ENCODE measurements at places on chromosomes 2 and 18.

DNA sequence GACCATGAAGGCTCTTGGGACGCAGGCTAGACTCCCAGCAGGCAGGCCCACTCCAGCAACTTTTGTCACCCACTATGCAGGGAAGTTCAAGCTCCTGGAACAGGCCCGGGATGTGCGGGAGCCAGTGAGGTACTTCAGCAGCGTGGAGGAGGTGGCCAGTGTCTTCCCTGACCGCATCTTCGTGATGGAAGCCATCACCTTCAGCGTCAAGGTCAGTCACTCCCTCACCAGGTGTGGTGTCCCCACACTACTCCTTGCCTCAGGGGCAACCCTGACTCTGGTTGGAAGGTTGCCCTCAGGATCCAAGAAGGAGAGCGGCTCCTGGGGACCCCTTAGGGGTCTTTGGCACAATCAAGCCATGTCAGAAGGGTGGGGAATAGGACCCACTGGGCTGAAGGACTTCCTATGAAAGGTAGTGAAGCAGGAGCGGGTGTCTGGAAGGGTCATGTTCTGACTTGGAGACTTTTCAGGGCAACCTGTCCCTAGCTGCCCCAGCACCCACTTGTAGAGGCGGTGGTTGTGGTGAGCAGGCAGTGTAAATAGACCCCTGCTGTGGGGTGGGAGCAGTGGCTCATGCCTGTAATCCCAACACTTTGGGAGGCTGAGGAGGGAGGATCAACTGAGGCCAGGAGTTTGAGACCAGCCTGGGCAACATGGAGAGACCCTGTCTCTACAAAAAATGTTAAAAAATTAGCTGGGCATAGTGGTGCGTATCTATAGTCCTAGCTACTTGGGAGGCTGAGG is 10.2 kb downstream of the GAREM2 start:
- no peak for DNase-seq

DNA sequence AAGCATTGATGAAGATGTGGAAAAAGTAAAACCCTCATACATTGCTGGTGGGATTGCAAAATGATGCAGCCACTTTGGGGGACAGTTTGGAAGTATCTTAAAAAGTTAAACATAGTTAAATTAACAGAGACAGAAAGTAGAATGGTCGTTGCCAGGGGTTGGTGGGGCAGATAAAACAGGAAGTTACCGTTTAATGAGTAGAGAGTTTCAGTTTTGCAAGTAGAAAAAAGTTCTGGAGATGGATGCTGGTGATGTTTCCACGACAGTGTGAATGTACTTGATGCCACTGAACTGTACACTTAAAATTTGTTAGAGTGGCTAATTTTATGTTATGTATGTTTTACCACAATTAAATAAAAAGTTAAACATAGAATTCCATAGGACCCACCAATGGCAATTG is 44.5 kb upstream of the EGR4 start:
- DNase-seq, result no peak

- DNase-seq, result no peak
Measured at GRCh38 chr2:6352906-6353515, 512.7 kb downstream of the CMPK2 start.

DNA sequence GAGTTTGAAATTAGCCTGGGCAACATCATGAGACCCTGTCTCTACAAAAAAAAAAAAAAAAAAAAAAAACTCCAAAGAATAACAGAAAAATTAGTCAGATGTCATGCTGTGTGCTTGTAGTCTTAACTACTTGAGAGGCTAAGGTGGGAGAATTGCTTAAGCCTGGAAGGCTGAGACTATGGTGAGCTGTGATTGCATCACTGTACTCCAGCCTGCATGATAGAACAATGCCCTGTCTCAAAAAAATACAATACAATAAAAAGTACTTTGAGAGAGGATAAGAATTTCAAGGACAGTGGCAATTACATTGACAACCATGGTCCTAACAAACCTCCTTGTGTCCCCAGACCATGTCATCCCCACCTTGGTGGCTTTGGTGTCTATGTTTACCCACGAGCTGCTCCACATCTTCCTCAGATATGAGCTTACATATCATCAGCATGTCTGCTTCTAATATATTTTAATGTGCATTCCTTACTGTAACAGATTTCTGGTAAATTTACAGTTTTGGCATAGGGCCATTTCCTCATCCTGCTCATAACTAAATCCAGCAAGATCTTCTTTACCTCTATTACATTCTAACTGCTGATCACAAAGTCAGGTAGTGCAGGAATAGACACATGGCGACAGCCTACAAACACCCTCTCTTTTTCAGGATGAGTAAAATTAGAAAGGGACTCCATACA is 437.7 kb upstream of the HNRNPA3 start:
- DNase-seq, result no peak

DNA sequence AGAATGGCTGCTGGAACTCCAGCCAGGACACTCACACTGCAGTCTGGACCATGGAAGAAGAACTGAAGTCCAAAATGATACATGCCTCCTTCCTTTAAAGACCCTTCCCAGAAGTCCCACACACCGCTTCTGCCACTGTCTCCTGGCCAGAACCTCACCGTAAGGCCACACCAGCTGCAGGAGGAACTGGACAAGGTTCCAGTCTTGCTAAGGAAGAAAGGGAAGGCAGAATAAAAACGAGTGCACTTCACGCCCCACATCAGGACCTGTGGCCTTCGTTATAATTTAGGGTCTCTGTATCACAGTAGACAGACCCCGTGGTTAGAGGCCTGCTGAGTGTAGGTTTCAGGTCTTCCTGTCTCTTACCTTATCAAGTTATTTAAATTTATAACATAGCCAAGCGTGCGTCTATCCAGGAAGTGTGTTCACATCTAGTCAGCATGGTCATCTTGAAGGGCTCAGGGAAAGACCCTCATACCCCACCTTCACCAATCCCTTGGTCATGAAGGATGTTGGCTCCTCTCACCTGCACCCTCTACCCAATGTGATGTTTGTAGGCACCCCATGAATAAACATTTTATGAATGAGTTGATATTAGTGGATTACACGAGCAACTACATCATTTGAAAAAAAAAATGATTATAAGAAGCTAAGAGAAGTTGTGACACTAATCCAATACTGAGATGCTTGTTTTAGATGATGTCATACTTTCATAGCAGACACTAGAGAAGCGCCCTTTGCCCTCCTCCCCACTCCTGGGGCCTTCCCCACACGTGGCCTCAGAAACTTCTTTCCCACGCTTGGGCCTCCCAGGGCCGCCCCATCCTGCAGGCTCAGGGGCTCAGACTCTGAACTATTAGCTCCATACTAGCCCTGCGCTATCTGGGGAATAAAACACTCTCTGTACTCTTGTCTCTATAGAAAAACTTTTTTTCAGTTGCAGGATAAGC is 157.6 kb downstream of the FAM210A start:
- peak; percentile 66 for DNase-seq

GRCh38 chr18:26207937-26208336 is 18.3 kb upstream of the TAF4B start:
- no peak for DNase-seq

DNA sequence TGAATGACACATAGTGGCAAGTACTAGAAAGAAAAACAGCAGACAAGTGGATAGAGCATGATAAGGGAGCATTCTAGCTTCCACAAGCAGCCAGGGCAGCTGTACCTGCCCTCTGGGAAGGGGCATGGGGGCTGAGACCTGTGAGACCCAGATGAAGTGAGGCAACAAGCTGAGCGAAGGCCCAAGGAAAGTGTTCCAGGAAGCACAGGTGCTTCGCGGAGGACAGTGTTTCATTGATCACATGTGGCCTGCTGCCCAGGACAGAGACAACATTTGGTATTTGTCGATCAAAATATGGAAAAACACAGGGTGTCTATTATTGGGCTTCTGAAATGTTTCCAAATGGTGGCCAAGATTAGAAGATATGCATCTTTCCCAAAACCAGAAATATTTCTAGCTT is 149.1 kb downstream of the ZNF516 start:
- no peak for DNase-seq

DNA sequence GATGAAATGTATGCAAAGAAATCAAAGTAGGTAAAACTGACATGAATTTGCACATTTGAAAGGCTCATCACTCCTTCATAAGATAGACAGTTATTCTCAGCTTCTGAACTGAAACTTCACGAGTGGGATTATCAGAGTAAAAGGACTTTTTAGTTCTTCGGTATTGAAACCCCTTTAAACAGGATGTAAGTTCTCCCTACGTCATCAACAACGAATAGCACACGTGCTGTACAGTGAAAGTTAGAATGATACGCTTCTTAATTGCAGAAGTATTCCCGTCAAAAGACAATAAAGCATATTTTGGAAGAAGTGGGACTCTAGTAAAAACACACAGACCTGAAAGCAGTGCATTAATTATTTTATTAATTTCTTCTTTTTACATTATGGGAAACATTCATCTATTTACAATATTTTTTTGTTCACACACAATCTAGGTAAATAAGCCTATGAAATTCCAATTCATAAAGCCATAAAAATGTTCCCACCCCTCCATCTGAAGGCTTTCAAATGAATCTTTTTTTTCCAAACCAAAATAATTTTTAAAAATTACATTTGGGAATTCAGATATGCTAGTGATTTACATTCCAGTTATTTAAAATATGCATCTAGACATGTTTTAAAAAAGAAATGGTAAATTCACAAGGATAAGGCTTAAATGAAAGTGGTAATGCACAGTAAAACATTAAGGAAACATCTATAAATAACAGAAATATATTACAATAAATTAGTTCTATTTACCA is 45.9 kb downstream of the TGIF1 start:
- no peak for DNase-seq

DNA sequence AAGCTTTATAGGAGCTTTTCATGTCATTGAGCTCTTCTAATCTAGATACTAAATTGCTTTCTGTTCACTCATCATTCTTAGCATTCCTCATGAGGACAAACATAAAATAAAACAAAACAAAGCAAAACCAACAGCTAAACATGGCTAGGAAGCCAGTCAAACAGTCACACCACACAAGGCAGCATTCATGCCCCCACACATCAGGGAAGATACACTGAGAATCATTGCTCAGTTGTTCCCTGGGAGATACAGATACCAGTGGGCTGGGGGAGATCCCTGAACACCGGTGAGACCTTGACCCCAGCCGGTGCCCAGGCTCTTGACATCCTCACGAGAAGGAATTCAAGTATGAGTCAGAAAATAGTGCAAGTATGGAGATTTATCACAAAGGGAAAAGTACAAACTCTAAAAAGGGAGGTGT is 177.9 kb upstream of the ARL4C start:
- DNase-seq, result no peak

DNA sequence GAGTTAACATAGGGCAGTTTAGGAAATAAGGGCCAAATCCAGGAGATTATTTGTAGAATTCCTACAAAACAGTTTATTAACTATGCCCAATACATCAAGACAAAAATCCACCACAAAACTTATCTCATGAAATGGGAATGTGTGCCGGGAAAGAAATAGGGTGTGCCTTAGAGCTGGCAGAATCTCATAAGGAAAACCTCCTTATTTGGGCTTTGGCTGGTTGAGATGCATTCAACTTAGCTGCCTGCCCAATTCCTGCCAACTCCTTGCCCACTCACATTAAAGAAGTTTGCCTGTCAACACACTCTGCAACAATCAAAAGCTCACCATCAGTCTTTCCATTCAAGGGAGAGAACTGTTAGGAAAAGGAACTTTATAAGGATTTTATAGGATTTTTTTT is 500.6 kb downstream of the SATB2 start:
- DNase-seq, result no peak

GRCh38 chr18:61729322-61729721 is 163.5 kb downstream of the RNF152 start:
- DNase-seq, result no peak

- no peak for DNase-seq
Measured at GRCh38 chr2:1990724-1991123, 246.4 kb upstream of the PXDN start.

DNA sequence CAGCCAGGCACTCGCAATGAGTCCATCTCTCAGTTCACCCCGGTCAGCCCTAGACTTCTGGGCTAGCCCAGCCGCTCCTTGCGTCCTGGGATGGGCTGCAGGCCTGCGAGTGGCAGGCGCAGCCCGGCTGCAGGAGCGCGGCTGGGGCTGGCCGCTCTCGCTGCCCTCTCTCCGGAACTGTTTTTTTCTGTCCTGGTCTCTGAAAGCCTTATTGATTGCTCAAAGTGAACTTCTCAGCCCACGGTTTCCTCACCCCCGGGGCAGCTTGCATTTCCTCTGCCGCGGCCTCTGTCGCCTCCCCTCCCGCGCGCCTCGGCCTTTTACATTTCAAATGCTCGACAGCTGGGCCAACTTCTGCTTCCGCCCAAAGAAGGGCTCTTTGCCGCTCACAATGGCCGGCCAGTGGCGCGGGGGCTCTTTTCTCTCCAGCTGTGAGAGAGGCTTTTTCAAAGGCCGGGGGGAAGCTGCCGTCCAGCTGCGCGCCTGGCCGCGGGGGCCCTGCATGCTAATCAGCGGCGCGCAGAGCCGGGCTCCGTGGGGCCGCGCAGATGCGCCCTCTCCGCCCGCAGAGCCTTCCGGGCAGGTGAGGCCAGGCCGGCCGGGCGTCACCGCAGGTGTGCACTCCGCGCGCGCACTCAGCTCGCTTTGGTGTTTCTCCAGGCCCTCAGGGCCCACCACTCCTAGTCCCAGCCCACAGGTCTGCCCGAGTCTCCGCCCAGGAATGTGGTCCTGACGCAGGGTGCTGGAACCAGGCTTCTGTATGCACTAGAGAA is 513.8 kb downstream of the RNF144A start:
- peak; percentile 96 for DNase-seq

- DNase-seq, result no peak
Measured at GRCh38 chr2:14930441-14930840, 297.9 kb downstream of the LRATD1 start.

DNA sequence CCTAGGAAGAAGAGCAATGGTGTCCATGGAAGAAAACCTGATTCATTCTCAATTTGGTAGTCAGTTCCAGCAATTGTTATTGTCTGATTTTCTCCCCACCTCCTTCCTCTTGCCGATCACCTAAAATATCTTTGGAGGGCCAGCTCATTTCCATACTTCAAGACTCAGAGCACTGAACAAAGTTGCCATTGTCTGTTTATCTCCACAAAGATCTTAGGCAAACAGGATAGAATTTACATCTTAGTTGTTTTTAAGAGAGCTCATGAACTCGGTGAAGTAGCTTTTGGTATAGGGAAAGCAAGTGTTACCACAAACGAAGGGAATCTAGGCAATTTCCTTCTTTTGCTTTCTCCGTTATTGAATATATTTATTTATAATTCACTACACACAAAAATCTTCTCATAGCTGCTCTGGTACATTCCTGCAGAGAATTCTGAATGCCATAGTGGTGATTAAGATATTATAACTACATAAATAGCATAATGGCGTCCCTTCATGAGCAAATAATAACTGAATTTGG is 41.5 kb upstream of the CHST9 start:
- DNase-seq, result no peak

- DNase-seq, result no peak
Measured at GRCh38 chr2:239196474-239197021, 204.3 kb downstream of the HDAC4 start.

DNA sequence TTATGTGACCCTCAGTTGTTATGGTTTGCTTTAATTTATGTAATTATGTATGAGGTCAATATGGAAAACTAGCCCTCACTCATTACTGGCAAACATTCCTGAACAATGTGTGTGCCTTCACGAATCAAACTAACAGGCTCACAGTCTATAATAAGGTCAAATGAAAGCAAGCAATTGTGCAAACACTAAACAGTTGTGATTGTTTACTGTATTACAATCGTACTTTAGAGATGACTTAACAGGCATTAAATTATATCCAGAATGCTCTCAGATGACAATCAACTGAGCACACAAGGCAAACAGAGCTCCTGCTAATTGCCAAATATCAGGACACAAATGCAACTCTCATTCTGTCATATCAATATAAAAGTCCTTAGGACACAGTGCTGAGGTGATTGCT is 29.5 kb downstream of the COL5A2 start:
- DNase-seq, result no peak

Data from inflammatory macrophage (primary cell).